Endothelial cell (in vitro differentiated cells): ENCODE measurements at places on chromosomes 2 and 18.

DNA sequence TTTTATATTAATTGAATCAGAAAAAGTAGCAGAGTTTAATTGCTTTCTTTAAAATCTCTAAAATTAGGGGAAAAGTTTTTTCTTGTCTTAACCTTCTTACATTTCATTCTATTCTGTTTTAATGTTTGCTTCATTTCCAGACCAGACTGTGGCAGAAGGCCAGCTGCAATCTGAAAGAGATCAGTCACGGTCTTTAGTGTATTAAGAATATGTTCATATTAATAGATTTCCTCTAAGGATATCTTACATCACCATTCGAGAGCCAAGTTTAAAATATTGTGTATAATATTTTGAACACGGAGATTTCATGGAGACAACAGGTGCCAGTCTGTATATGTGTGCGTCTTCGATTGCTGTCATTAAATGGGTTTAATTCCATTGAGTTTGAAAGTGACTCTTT is 230.9 kb upstream of the ZSWIM2 start:
- H3K27me3 ChIP-seq, result no peaks in the 10 kb centered on the region
- no peak overlapping the region for H3K27ac ChIP-seq
- DNase-seq, result no peak

DNA sequence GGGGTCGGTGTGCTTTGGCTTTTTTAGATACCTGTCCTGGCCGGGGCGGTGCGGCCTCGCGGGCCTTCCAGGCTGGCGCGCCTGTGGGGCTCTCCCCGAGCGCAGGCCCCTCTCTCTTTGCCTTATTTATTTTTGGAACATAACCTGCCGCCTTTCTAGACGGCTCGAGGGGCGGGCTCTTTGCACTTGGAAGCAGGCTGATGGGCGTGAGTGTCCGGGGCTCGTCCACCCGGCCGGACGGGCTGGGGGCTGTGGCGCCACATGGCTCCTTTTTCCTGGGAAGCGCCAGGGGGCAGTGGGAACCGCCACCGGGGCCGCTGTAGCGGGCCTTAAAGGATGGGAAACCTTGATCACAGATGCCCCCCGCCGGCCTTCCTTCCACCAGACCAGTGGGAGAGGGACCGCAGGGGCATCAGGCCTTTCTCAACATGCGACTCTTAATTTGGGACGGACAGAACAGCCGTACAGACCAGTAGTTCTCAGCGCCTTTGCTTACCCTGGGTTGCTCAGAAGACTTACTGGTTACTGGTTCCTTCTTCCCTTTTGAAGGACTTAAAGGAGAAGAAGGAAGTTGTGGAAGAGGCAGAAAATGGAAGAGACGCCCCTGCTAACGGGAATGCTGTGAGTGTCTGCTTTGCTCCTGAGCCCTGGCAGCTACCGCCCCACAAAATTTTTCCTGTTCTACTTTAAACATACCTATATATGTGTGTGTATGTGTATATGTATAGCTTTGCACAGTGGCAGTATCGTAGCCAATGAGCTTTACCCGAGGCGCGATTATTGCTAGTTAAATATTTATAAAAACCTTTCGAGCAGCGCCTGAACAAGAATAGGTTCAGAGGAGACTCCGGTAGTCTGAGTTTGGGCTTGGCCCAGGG is 2.7 kb downstream of the PTMA start:
- peak overlapping the region; percentile 90 for H3K4me3 ChIP-seq
- H3K27ac ChIP-seq, result peak overlapping the region; percentile 44
- peaks cover 22% of the 10 kb centered on the region for H3K36me3 ChIP-seq
- peaks cover 33% of the 10 kb centered on the region for H3K4me1 ChIP-seq
- peaks cover 33% of the 10 kb centered on the region for H3K27me3 ChIP-seq

DNA sequence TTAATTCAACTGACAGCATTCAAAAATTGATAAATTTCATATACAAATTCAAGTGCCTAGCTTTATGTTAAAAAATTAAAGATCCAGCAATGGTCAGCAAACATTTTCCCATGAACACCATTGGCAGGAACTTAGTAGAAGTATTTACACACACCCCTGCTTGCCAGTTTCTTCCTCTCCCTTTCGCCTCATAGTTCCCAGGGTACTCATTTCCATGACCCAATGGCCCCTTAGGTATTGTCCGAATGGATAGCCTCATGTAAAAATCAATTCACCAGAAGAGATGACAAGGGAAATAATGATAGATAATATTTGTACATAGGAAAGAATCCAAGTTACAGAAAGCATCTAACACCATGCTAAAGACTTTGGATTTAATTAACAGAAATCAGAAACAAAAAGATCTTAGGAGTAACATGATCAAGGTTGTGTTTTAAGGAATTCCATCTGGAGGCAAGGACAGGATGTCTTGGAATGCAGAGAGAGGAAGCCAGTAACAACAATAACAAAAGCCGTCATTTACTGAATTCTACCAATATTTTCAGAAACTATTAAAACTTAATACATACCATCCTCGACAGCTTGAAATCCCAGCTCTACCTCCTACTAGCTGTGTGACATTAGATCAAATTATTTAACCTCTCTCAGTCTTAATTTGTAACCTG is 423.0 kb downstream of the IRS1 start:
- peak overlapping the region; percentile 87 for H3K27ac ChIP-seq
- H3K36me3 ChIP-seq, result no peaks in the 10 kb centered on the region
- no peak for DNase-seq
- no peak overlapping the region for H3K4me3 ChIP-seq
- H3K4me1 ChIP-seq, result peaks cover 8% of the 10 kb centered on the region

DNA sequence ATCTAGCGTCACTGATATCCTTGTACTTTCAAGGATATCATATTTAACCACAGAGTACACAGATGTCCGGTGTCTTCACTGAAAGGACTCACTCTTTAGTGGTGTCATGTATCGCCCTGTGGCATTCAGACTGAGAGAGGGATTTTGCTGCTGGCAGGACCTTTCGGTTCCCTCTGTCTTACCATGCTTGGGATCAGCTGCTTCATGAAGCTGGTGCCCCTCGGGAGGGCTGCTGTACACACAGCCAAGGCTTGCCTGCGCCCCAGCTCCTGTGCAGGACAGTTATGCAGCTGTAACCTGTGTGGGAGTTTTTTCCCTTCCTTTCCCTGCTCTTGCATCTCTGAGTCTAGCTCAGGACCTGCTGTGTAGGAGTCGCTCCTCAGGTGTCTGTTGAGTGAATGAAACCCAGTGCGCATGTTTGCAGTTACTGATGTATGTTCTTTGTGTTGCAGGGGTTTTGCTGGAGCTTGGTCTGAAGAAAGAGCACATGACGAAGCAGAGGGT is 64.4 kb downstream of the GREB1 start:
- H3K27me3 ChIP-seq, result peaks cover 2% of the 10 kb centered on the region
- peaks cover 25% of the 10 kb centered on the region for H3K36me3 ChIP-seq
- H3K4me3 ChIP-seq, result no peak overlapping the region
- H3K4me1 ChIP-seq, result peaks cover 11% of the 10 kb centered on the region

DNA sequence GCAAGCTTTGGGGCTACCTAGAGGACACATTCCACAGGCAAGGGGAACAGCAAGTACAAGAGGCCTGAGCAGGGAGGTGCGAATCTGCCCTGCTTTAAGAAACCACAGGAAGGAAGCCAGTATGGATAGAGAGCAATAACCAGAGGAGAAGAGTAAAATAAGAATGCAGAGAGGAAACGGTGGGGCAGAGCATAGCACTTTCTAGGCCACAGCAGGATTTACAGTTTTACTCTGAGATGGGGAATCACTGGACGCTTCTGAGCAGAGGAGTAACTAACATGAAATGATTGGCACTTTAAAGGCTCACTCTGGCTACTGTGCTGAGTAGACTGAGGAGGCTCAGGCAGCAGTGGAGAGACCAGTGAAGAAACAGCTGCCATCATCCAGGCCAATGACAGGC is 23.8 kb downstream of the AAK1 start:
- no peak for DNase-seq
- H3K4me1 ChIP-seq, result no peaks in the 10 kb centered on the region
- no peaks in the 10 kb centered on the region for H3K27me3 ChIP-seq
- no peak overlapping the region for H3K4me3 ChIP-seq
- H3K36me3 ChIP-seq, result peaks cover 10% of the 10 kb centered on the region

DNA sequence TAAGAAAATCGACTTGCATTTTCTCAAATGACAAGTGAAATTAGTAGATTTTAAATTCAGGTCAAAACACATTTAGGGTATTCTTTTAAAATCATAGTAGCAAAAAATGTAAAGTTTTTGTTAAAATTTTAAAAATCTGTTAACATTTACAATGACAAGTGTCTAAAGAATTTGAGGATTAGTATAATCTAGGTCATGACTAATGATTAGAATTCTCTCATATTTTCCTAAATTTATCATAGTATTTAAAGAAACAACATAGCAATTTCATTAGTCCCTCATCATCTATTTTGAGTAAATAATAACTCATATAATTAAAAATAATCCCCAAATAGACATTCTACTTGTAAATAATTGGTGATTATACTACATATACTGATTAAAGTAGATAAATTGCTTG is 23.6 kb downstream of the THUMPD2 start:
- H3K27ac ChIP-seq, result no peak overlapping the region
- no peak for DNase-seq
- peaks cover 5% of the 10 kb centered on the region for H3K36me3 ChIP-seq
- no peaks in the 10 kb centered on the region for H3K27me3 ChIP-seq

DNA sequence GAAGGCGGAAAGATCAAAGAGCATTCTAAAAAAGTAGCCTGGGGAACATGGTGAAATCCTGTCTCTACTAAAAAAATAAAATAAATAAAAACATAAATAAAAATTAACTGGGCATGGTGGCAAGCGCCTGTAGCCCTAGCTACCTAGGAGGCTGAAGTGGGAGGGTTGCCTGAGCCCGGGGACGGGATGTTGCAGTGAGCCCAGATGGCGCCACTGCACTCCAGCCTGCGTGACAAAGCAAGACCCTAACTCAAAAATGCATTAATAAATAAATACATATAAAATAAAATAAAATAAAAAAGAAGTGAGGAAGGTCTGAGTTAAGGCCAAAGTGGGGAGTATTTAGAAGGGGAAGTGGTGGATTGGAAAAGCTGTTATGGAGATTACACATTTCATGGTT is 1.3 kb upstream of the PSMD14 start:
- no peak for DNase-seq
- no peaks in the 10 kb centered on the region for H3K36me3 ChIP-seq
- no peak overlapping the region for H3K27ac ChIP-seq
- no peaks in the 10 kb centered on the region for H3K27me3 ChIP-seq
- H3K4me1 ChIP-seq, result peaks cover 15% of the 10 kb centered on the region
- H3K4me3 ChIP-seq, result peak overlapping the region; percentile 49

DNA sequence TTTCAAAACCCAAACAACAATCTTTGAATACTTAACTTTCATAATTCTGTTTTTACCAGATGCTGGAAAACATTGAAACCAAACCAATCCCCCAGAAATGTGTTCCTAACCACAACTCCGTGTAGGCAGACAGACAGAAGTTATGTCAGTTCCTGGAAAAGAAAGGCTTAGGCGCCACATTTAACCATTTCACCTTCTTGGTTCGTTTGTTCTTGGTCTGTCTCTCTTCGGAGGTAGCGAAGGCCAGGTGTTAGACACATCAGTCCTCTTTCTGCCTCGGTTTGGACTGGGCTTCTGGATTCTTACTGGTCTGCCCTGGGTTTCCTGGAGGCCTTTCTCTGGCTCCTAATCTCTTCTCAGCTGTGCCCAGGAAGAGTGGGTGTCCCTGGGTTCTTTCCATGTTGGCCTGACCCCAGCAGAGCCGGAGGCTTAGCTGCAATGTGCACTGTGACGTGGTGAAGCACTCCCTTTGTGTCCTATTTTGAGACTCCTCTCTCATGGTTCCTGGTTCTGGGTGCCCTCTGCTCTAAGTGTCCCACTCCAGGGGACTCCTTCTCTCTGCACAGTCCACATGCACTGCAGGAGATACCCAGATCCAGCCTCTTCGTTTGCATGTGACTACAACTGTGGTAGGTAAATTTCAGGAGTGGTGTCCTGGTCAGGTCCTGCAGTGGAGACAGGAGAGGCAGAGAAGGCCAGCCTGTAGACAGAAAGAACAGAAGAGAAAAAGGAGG is 23.1 kb upstream of the RAB31 start:
- no peak overlapping the region for H3K27ac ChIP-seq
- H3K4me1 ChIP-seq, result peaks cover 15% of the 10 kb centered on the region
- H3K27me3 ChIP-seq, result peaks cover 2% of the 10 kb centered on the region
- H3K4me3 ChIP-seq, result no peak overlapping the region
